H9 (cell line): ENCODE measurements at places on chromosomes 7 and 10. TPM values are rescaled to one million over a fixed set of nuclear protein-coding genes. Genes with fewer than 3 reads are reported as not detected.

GRCh38 chr7:128387216-128388144 lies 22.3 kb downstream of the IMPDH1 start:
- peak; percentile 93 for DNase-seq
- H3K27ac ChIP-seq = no peak overlapping the region
- no peaks in the 10 kb centered on the region; the same call in 1 of the 2 replicates for H3K27me3 ChIP-seq
- no peaks in the 10 kb centered on the region for H3K4me1 ChIP-seq
- no peak overlapping the region; the same call in 1 of the 3 replicates for H3K4me3 ChIP-seq

DNA sequence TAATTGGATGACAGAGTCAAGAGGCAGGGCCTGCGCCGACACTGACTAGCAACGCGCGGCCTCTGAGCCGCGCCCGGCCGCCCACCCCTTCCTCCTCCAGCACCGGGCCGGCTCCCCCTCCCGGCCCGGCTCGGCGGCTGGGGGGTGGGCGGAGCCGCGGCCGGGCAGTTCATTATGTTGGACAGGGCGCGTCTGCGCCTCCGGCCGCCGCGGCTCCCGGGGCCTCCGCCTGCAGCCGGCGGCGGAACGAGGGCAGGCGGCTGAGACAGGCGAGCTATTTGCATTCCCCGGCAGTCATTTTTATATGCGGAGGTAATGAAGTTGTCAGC lies 106.7 kb downstream of the SNX10 start:
- no peaks in the 10 kb centered on the region for H3K27me3 ChIP-seq
- H3K4me3 ChIP-seq = peak overlapping the region; percentile 91
- H3K36me3 ChIP-seq = no peaks in the 10 kb centered on the region
- DNase-seq = peak; percentile 63
- H3K4me1 ChIP-seq = no peaks in the 10 kb centered on the region

DNA sequence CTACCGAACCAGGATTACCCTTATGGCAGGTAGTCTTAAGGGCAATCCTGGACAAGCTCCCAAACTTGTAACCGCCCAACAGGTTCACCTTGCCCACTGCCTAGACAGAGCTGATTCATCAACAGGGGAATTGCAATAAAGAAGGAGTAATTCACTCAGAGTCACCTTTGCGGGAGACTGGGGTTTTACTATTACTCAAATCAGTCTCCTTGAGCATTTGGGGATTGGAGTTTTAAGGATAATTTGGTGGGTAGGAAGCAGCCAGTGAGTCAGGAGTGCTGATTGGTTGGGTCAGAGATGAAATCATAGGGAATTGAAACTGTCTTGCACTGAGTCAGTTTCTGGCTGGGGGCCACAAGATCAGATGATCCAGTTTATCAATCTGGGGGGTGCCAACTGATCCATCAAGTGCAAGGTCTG lies 25.3 kb downstream of the HK1 start:
- no peak overlapping the region for H3K27ac ChIP-seq
- no peaks in the 10 kb centered on the region for H3K4me1 ChIP-seq
- no peak overlapping the region for H3K4me3 ChIP-seq
- no peaks in the 10 kb centered on the region for H3K27me3 ChIP-seq
- no peak for DNase-seq
- peaks cover 6% of the 10 kb centered on the region for H3K36me3 ChIP-seq

DNA sequence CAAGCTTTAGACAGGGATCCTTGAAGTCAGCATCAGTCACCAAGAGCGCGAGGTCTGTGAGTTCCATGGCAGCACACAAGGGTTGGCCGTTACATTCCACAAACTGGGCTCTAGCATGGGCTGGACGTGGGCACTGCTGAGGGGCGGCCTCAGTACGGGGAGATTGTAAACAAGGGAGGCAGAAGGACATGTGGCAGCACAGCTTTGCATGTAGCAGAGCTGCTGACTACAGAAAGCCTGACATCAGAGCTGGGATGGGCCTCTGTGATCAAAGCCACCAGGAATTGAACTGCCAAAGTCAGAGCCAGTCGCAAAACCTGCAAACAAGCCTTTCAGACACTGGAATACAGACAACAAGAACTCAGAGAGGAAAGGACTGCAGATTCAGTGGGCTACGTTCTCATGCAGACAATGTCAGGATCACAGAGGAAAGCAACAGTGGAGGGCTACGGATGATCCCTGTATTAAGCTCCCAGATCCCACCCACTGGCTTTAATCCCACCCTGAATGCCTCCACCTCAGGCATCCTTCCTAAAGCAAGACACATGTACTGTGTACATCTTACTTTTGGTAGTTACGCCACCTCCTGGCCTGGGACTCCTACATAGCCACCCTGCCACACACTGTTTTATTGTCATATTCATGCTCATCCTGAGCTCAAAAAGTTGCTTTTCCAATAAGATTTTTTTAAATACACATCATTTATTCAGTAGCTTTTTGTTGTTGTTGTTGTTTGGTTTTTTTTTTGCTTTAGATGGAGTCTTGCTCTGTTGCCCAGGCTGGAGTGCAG lies 291.1 kb upstream of the IMMP2L start:
- no peaks in the 10 kb centered on the region for H3K27me3 ChIP-seq
- H3K4me3 ChIP-seq = no peak overlapping the region
- peaks cover 6% of the 10 kb centered on the region; the same call in 1 of the 2 replicates for H3K4me1 ChIP-seq
- no peak overlapping the region for H3K27ac ChIP-seq
- peaks cover 8% of the 10 kb centered on the region for H3K36me3 ChIP-seq

DNA sequence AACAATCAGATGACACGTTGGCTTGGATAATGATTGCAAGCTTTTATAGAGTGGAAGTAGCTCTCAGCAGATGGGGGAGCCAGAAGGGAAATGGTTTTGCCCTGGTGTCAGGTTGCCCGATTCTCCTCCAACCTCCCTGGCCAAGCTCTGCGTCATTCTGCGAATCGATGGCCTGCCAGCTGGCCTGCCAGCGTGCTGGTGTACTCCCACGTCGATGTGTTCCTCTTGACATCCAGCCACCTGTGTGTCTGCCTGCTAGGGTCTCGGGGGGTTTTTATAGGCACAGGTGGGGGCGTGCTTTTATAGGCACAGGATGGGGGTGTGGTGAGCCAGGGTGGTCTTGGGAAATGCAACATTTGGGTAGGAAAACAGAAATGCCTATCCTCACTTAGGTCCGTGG lies 4.6 kb downstream of the NET1 start:
- DNase-seq = peak; percentile 42
- no peaks in the 10 kb centered on the region for H3K27me3 ChIP-seq
- H3K36me3 ChIP-seq = peaks cover 11% of the 10 kb centered on the region; the same call in 2 of the 3 replicates
- H3K4me3 ChIP-seq = peak overlapping the region; percentile 19
- no peak overlapping the region for H3K27ac ChIP-seq

The UTF1 gene
- 31.5 and 38.6 TPM in 2 replicates for total RNA-seq

DNA sequence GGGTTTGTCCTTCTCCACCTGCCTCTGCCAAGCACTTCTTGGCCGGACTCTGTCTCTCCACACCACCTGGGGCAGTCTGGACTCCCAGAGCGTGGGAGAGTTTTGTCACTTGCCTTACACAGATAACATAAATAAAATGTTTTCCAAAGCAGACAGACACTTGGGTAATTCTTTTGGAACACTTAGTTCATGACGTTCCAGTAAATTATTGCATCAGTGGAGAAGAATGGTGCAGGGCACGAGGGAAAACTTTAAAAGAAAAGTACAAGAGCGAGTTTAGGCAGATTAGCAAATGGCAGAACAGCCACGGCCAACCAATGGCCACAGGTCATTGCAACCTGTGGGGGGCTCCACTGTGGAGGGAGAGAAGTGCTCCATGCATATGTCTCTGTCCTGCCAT lies 170.6 kb upstream of the GRB10 start:
- H3K27me3 ChIP-seq = peaks cover 31% of the 10 kb centered on the region
- DNase-seq = no peak
- H3K4me3 ChIP-seq = no peak overlapping the region
- H3K4me1 ChIP-seq = no peaks in the 10 kb centered on the region; the same call in 1 of the 2 replicates
- H3K27ac ChIP-seq = no peak overlapping the region
- peaks cover 11% of the 10 kb centered on the region for H3K36me3 ChIP-seq

- H3K27ac ChIP-seq = no peak overlapping the region
- no peaks in the 10 kb centered on the region for H3K4me1 ChIP-seq
- H3K36me3 ChIP-seq = peaks cover 28% of the 10 kb centered on the region
- no peak overlapping the region for H3K4me3 ChIP-seq
- H3K27me3 ChIP-seq = no peaks in the 10 kb centered on the region
Observed at GRCh38 chr7:157211690-157212089, 73.0 kb downstream of the UBE3C start.
